Spleen (tissue), 13 donors: ENCODE measurements at places on chromosomes 5 and 9.

DNA sequence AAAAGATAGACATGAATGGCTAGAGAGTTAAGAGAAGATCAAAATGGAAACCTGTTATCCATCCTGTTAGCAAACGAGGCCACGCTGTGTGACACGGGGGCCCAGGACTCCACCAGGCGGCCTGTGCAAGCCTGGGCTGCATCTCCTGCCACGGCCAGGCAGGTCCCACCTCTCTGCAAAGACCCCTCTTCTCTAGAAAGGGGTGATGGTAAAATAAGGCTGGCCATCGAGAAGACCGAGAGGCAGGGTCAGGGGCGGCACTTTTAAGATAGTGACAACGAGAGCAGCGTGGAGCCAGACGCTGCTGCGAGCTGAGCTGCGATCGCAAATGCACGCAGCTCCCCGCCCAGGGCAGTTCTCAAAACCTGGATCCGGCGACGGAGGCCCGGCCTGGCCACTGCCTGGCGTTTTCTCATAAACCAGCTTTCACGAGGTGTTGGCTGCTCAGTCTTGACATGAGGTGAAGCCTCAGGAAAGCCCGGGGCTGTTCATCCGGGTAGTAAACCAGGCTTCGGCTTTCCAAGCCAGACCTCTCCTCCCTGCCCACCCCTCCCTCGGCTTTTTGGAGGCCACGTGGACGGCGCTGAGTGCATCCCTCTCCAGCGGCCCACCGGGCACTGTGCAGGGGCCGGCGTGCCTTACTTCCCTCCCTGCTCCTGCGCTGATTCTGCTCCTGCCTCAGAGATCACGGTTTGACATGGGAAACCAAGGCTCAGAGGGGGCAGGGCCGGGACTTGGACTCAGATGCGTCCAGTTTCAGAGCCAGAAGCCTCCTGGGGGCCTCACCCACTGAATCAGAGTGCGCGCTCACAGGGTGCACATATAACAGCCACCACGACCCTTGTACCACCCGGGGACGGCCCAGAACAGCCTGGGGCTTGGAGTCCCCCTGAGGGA lies 151.6 kb upstream of the PHYKPL start:
- peak; percentile 55 for DNase-seq

DNA sequence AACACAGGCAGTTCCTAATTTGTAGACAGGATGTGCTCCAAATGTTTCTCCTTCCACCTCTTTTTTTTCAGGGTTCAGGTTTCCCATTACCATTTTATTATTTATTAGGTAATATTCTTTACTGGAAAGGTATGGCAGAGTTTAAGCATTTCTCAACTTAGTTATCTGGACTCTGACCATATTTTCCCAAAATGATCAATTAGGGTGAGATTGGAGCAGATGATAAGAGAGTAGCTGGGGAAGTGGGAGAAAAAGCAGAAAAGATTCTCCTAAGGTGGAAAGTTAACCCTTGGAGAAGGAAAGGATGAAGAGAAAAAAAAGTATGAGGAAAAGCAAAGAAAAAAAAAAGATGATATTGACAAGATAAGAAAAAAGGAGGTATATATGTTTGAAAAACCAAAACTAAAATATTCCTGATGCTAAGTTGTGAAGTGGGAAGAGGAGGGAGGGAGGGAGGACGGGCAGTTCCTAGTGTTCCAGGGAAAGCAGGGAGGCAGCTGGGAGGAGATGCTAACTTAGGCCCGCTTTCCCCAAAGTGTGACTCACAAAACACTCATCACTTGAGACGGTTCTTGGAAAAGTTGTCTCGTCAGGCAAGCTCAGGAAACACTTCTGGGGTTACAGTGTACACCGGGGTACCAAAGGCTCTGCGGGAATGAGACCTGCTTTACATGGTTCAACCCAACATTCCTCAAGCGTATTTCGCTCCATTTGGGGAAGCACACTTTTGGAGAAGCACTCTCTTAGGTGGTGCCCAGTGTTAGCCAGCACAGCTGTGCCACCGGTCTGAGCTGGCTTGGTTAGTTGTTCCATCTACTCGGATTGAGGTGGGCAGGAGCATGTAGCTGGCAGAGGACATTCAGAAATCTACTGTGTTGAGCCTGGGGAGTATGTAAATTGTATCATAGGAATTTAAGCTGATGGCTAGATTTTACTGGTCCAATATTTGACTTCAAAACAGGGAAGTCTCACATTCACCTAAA lies 35.1 kb downstream of the B4GALT1 start:
- peak; percentile 23 for DNase-seq

DNA sequence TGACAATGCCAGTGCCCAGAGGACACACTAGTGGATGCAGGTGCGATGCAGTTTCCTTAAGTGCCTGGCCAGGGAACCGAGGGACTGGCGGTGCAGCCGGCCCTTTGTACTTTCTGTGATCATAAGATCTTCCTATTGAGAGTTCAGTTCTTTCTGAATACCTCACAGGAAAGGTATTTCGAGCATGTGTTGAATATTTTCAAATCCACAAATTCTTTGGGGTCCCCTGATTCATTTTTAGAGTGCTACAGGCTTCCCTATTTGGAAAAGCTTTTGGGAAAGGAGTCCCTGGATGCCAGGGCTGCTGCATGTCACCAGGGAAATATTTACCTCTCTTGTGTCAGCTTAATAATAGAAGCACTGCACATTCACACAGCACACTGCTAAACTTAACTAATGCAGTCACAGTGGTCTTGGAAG lies 281.5 kb downstream of the GADD45G start:
- peak; percentile 30 for DNase-seq

GRCh38 chr5:65482736-65483545 lies 1.2 kb upstream of the ADAMTS6 start:
- no peak for DNase-seq

- no peak for DNase-seq
Observed at GRCh38 chr9:73597771-73598170, 446.1 kb downstream of the ANXA1 start.

GRCh38 chr9:80491086-80491696 lies 919.4 kb downstream of the TLE4 start:
- no peak for DNase-seq
